Body of pancreas (tissue), 4 donors: ENCODE measurements at places on chromosomes 6 and 20. TPM values are rescaled to one million over a fixed set of nuclear protein-coding genes. Genes with fewer than 3 reads are reported as not detected.

TSHZ2 gene
- 9.6 TPM for total RNA-seq

CDH26 gene
- total RNA-seq: 0.26 TPM

SIRPD gene
- total RNA-seq: not detected

GGTLC1 gene
- total RNA-seq: not detected

SLC17A1 gene
- not detected for total RNA-seq

COL20A1 gene
- not detected for total RNA-seq

AFG1L gene
- total RNA-seq: 4.0 TPM

DNA sequence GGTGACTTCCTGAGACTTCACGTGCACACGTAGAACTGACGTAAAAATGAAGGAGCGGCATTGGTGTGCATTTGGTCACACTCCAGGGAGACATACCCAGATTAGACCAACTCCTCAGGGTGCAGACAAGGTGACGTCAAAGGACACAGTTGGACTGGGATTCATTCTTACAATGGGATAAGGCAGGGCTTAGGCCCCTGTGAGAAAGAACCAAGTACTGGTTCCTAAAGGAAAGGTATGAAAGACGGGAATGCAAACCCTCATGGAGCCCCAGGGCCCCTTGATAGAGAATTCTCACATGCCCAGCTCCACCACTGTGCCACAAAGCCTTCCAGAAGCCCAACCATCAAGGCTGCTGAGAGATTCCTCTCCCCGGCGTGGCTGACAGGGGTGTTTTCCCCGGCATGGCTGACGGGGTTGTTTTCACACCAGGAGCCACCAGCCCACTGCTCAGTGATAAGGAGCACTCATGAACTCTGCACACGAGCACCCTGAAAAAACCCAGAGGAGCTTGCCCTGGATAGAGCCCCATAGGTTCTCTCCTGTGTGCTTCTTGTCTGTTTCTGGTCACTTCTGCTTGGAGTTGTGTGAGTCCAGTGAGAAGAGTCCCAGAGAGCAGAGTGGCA is 90.1 kb downstream of the CAP2 start:
- no peak for DNase-seq

- no peak for DNase-seq
Observed at GRCh38 chr20:40617594-40617993, 71.4 kb downstream of the MAFB start.

DNA sequence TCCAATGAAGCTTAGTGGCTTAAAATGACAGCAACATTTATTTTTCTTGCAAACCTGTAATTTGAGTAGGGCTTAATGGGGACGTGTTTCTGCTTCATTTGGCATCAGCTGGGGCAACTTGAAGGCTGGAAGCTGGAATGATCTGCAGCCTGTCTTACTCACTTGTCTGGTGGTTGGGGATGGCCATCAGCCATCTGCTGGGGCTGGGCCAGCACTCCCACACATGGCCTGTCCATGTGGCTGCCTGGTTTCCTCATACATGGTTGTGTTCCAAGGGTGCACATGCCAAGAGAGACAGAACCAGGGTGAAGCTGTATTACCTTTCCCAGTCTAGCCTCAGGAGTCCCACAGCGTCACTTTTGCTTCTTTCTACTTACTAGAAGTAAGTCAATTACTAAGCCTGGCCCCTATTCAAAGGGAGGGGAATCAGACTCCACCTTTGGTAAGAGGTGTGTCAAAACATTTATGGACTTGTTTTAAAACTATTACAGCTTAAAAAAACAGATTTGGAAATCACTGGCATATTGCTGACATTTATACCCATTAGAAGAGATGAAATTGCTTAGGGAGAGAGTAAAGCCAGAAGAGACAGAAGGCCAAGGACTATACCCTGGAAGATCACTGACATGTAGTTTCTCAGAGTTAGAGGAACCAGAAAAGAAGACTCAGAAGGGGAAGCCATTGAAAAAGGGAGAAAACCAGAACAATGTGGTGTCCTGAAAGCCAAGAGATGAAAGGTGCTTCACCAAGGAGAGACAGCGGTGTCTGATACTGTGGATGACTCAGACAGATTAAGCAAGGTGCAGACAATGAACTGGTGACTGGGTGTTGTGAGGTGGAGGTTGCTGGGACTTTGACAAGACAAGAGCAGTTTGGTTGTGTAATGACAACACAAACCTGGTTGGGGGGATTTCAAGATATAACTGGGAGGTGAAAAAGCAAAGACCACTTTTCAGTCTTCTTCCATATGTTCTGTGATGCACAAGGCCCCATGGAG is 345.2 kb downstream of the GJA1 start:
- DNase-seq: peak; percentile 44

DNA sequence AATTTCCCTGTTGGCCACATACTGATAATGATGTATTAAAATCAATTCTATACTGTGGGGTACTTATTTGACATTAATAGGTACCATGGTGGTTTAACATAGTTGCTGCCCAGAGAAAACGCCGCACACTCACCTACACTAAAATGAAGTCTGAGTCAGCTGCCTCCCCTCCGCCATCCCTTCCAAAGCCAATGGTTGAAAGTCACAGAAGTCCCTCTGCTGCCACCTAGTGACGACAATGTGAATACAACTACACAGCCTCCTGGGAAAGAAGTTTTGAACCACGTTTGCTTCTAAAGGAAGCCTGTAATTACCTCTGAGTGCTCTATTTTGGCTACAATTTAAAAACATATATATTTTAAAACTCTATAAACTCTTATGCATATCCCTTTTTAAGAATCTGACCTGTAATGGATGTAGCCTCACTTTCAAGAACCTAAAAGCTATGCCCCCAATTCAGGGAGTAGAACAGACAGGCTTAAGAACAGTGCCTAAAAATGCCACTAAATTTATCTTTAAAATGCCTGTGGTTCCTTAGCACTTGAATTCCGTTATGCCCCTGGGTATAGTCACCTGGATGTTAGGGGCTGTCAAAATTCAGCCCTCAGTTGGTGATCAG is 20.6 kb upstream of the ECI2 start:
- DNase-seq: peak; percentile 84

GRCh38 chr20:44784688-44785087 is 25.7 kb downstream of the RIMS4 start:
- DNase-seq: no peak

- DNase-seq: no peak
Observed at GRCh38 chr6:133241086-133241900, at the start of gene EYA4. EYA4 (plus strand) TSS chr6:133241357; CDS start chr6:133274781, 33,424 bp downstream.

GRCh38 chr6:37099442-37099841 is 70.5 kb upstream of the PIM1 start:
- DNase-seq: no peak

DNA sequence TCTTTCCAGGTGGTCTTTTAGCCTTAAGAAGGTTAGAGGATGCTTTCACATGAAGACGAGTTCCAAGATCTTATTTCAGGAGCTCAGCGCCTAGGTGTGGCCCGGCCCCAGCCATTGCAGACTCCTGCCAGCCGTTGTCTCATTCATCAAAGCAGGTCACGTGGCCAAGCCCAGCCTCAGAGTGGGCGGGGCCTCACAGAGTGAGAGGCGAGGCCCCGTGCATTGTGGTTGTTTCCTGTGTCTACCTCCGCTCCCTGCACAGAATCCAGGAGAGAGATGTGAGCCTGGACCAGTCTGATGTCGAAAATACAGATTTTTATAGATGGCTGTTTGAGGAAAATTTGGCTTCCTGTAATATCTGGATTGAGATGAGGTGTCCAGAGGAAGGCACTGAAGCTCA is 49.2 kb upstream of the CST5 start:
- no peak for DNase-seq

- no peak for DNase-seq
Observed at GRCh38 chr6:106156863-106157262, 70.7 kb downstream of the PRDM1 start.

- no peak for DNase-seq
Observed at GRCh38 chr6:4113649-4114048, 21.7 kb downstream of the ECI2 start.

DNA sequence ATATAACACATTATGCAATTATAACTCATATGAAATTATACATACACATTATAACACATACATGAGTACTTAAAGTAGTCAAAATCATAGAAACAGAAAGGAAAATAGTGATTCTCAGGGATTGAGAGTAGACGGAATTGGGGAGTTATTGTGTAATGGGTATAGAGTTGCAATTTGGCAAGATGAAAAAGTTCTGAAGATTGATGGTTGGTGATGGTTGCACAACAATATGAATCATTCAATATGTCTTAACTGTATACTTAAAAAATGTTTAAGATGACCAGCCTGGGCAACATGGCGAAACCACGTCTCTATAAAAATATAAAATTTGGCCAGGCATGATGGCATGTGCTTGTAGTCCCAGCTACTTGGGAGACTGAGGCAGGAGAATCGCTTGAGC is 372.7 kb downstream of the CDKAL1 start:
- DNase-seq: no peak

- DNase-seq: no peak
Observed at GRCh38 chr6:45450831-45451230, 73.1 kb upstream of the SUPT3H start.

DNA sequence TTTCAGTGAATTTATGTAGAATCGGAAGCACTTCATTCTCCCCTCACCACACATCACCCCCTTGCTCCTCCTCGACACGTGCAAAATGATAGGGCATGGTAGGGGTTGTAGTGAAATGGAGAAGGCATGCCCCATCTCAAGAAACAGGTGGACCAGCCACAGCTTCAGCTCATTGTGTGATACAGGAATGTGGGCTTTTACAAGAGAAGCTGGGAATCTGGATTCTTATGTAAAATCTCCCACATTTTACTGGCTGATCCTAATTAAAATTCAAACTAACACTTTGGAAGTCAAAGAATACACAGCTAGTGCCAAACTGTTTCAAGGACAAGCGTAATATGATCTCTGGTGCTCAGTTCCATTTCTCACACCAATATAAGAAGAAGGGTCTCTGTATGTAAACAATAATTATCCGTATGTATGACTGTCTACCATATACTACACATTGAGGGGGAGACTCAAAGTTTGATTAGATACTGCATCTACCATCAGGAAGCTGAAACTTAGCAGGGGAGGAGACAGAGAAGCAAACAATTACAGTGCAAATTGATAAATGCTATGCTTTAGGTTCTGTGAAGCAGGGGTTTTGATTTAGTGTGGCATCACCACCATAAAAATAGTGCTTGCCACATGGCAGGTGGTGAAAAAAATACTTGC is 24.3 kb upstream of the KIAA0408 start:
- DNase-seq: no peak

DNA sequence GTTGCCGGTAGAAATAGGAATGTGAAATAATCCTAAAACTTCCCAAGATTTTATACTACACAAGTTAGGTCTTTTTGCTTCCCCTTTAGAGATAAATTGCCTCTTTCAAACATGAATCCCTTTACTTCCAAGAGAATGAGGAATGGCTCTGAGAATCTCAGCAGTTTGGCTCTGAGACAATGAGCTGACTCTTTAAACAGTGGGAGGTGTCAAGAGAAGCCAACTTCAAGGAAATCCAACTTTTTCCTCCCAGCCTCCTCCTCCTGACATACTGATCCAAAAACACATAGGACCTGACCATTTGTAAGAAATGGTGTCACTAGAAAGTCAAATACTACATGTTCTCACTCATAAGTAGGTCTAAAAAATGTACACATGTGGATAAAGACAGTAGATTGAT is 154.2 kb downstream of the ALDH8A1 start:
- DNase-seq: no peak

DNA sequence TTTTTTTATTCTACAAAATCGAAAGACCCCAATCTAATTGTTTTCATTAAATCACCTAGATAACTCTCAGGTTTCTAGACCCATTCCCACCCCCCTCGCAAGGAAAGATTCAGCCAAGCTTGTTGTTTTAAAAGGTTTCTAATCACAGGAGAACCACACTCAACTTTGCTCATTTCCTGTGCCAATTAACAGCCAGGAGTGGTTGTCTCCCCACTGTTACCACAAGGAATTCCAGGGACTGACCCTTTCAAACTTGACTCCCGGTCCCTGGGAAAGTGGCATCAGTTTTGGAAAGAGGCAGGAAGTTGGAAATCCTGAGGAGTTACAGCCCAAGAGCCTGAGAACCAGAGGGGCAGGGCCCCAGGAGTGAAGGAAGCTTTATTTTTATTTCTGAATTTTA is 561.3 kb upstream of the JAG1 start:
- no peak for DNase-seq

GRCh38 chr20:19354950-19355349 is 142.5 kb downstream of the SLC24A3 start:
- DNase-seq: no peak

- DNase-seq: no peak
Observed at GRCh38 chr6:35247642-35248231, 11.8 kb upstream of the ZNF76 start.

- DNase-seq: no peak
Observed at GRCh38 chr20:23125625-23126191, 39.6 kb upstream of the CD93 start.

DNA sequence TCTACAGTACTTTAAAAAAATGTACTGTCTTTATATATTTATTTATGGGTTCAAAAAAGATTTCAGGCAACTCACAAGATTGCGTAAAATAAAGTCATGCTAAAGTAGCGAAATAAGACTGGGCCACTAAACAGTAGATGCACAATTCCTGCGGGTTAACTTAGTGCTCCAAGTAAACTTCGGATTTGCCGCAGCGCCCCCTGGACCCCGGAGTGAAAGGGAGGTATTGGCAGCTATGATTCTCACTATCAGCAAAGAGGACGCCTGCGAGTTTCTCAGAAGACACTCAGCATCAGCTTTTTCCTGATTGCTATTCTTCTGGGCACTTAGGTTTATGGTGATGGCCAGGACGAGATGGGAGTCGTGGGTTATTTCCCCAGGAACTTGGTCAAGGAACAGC is 1.4 kb downstream of the OTOR start:
- DNase-seq: no peak

- DNase-seq: no peak
Observed at GRCh38 chr6:119240257-119241110, 109.1 kb downstream of the MAN1A1 start.

DNA sequence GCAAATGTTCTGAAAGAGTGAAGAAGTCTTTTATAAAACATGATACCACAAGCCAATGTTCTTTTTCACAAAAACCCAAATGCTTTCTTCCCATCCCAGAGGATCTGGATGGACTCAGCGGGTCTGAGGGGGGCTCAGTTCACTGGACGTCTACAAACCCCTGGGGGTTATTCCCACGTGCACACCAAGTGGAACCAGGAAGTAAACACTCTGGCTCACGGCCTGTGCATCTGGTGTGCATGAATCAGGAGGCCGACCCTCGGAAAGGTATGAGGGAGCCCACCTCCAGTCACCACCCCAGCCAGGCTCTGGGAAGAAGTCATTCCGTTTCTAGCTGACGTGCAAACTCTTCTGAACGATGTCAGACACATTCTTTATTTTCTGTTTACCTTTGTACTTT is 252.2 kb downstream of the DLL1 start:
- DNase-seq: peak; percentile 3

- no peak for DNase-seq
Observed at GRCh38 chr6:24968783-24969182, 33.0 kb upstream of the RIPOR2 start.

GRCh38 chr20:19850198-19850533 is 92.1 kb downstream of the RIN2 start:
- no peak for DNase-seq

- no peak for DNase-seq
Observed at GRCh38 chr20:4012589-4012988, 2.8 kb downstream of the RNF24 start.
